ENCODE measurements at places on chromosomes 4 and X.
A peak's percentile ranks its signal among the peaks of the same experiment; 100 is the strongest.

DNA sequence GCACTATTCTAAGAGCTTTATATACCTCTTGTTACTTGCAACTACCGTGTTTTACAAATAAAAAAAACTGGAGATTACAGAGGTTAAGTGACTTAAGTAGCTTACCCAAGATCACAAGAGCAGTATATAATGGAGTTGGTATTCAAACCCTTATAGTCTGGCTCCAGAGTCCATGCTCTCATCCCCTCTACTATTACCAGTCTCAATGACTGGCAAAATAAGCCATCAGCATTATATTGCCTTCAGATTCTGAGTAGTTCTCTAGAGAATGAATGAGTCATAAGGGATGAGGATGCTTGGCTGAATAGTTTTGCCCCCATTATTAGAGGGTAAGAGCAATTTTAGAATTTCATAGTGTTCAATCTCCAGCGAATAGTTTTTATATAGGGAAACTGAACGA lies 170.1 kb upstream of the ATOH1 start:
- no peak for DNase-seq

DNA sequence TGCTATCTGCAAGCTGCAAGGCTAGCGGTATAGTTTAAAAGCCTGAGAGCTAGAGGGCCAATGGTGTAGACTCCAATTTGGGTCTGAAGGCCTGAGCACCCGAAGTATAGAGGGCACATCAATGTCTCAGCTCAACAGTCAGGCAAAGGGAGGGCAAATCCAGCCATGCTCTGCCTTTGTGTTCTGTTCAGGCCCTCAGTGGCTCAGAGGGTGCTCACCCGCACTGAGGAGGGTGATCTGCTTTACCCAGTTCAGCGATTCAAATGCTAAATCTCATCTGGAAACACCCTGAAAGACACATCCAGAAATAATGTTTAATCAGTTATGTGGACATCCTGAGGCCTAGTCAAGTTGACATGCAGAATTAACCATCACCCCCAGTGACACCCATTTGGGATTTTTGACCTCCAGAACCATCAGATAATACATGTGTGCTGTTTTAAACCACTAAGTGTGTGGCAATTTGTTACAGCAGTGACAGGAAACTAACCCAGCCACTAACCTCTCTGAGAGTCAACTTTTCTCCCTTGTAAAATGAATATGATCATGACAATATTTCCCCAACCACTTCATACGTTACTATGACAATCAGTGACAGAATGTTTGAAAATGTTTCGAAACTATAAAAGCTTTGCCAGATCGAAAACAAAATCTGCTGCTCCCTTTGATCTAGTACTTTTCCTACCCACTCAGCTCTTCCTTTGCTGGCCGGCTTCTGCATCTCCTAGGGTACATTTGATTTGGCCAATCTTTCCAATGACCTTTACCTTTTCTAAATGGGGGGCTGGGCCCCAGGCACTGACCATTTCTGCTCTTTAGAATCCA lies 8.4 kb upstream of the TBL1X start:
- DNase-seq = no peak

GRCh38 chr4:184940500-184940899 lies 77.8 kb upstream of the HELT start:
- no peak for DNase-seq

DNA sequence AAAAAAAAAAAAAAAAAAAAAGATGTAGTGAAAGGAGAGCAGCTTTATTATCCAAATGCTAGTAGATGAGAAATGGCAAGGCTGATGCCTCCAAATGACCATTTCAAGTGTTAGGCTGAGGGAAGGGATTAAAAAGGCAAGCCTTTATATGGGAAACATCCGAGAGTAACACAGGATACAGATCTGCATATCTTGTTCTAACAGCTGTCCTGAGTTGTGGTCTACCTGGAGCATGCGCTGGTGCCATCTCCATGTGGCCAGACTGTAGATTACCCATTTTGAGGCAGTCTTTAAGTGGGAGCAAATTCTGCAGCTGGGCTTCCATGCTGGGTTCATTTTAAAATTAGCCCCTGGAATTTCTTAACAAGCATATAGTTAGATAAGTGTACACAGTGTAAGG lies 26.0 kb upstream of the ELF2 start:
- DNase-seq = no peak

- no peak for DNase-seq
Measured at GRCh38 chr4:6802626-6803025, 20.1 kb downstream of the KIAA0232 start.

DNA sequence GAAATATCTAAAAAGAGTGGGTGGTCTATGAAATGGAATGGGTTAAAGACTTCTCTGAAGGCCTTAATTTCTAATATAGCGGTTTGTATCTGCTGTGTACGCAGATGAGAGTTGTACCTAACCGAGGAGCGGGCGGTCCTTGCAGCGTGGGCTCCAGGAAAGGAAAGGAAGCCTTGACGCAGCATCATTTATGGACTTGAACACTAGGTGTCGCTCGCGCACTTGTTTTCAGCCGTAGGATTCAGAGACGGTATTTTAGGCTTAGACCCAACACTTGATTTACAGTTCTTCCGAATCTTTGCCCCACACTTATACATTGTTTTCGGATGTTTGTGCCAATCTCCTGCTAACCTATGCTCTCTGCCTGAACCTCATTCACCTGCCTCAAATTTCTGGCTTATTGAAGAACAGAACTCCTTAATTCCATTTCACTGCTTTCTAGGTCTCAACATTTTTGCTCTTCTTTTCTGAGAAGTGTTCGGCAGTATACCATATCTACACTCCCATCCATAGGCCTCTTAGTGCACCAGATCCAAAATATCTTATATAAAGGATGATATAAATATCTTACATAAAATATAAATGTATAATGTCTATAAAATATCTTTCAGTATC lies 48.9 kb upstream of the AADAT start:
- peak; percentile 53 for DNase-seq

GRCh38 chr4:779555-779954 lies 46.4 kb downstream of the CPLX1 start:
- DNase-seq = no peak

DNA sequence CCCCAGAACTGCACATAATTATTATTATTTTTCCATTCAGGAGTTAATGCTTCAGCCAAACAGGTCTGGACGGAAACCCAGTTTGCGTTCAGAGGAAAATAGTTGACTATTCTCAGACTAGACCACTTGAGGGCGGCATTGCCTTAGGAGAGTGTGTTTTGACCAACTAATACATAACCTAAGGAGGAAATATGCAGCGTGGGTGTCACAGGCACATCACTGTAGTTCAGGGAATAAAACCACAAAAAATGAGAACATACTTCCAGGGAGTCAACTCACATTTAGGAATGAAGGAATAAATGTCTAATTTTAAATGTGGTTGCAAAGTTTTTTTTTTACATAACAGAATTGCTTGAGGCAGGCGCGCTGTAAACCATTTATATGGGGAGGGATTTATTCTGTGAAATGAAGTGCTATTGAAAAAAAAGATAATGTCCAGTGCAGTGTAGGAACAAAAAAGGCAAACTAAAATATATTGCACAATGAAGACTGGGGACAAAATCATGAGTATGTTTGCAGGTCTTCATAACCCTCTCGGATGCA lies 93.3 kb downstream of the SYNPO2 start:
- peak; percentile 49 for DNase-seq

GRCh38 chr4:15006416-15007024 lies 4.2 kb downstream of the CPEB2 start:
- peak; percentile 43 for DNase-seq

GRCh38 chr4:996997-997374 lies 3.8 kb upstream of the SLC26A1 start:
- no peak for DNase-seq

DNA sequence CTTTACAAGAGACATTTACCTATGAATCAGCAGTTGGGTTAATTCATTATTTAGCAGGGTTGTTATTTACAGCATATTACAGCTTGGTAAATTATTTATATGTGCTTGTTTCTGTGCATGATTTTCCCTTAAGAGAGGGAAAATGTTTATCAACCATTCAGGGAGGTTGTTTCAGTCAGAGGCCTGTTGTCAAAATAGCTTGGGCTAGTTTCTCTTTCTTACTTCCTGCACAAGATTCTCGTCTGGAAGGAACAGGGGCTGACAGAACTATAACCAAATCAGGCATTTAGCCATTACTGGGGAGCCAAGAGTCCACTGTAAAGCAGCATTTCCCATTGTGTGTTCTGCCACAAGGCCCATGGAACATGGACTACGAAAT lies 135.8 kb downstream of the HS6ST2 start:
- DNase-seq = no peak

- DNase-seq = no peak
Measured at GRCh38 chr4:73575660-73576059, 44.6 kb downstream of the RASSF6 start.

GRCh38 chr4:38233727-38234480 lies 273.7 kb downstream of the PTTG2 start:
- DNase-seq = no peak

- no peak for DNase-seq
Measured at GRCh38 chr4:78601013-78601412, 49.4 kb downstream of the ANXA3 start.

- no peak for DNase-seq
Measured at GRCh38 chrX:129549124-129549523, 9.1 kb downstream of the OCRL start.

GRCh38 chr4:161604516-161605300 lies 559.1 kb downstream of the FSTL5 start:
- DNase-seq = no peak

DNA sequence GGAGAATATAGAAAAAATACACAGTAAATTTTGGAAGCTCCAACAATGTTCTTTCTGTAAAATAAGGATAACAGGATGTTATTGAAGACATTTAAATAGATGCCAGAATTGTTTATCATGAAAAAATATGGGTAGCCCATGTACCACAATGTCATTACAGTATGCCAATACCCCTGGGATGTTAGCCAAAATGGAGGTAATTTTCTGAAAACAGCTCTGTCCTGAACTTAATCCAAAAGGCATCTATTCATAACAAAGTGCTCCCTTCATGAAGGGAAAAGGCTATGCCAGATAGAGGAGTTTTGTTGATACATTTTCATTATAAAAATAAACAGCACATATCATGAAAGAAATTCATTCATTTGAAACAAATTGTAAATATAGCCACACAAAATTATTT lies 1902.6 kb upstream of the AGA start:
- DNase-seq = no peak

DNA sequence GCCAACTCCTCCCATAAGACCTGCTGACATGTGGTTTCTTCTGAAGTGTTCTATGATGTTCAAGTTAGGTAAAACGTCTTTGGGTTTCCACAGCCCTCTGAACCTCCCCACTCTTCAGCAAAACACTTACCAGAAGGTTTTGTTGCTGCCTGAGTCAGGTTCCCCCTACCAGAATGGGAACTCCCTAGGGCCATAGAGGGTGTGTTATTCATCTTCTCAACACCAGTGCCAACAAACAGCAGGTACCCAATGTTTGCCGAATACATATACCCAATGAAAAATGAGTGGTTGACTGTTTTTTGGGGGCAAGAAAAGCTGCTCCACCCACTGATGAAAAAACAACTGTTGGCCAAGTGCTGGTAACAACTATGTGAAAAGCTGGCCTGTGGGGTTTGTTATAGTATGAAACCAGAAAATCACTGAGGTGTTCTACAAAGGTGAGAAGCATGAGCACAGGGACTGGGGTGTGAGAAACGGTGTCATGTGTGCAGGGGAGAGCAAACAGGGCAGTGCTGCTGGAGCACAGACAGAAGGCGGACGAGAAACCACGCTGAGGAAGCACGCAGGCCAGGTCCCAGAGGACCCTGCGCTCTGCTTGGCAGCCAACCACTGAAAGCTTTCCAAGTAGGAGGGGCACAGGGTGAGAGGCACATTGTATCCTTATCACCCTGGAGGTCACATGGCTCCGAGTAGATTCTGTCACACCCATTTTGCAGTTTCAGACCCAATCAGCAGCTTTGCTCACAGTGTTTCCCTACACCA lies 28.8 kb downstream of the ATP8A1 start:
- DNase-seq = no peak

DNA sequence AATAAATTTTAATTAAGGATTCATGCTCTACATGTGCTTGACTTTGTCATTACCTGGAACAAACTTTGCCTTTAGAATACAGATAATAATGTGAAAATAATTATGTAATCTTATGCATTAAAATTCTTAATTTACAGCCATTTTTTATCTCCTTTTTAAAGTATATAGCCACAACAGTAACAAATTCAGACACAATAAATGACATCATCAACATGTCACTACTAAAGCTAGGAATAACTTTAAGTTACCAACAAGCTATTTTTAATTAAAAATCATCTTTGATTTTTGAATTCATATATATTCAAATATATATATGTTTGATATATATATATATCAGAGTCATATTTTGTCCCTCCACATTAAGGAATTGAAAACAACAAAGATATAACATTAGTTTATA lies 107.7 kb downstream of the MAD2L1 start:
- DNase-seq = no peak

DNA sequence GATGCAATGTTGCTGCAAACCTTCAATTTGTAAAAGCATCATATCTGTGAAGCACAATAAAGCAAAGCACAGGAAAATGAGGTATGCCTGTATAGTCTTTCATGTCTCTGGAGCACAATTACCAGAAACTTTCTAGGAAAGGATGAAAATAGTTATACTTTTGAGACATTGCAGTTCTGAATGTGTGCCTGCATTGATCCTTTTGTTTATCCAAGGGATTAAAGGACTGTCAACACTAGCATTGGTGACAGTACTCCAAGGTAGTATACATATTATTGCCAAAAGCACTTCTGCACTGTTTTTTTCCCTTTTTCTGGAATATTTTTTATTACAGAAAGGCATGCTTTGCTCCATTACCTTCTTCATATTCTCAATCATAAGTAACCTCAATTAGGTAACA lies 476.0 kb downstream of the GABRG1 start:
- no peak for DNase-seq

GRCh38 chr4:124685851-124686250 lies 26.7 kb downstream of the ANKRD50 start:
- DNase-seq = no peak

- DNase-seq = no peak
Measured at GRCh38 chr4:70903291-70903603, 1.1 kb downstream of the MOB1B start.

- no peak for DNase-seq
Measured at GRCh38 chrX:147832707-147833348, 78.9 kb upstream of the FMR1 start.

GRCh38 chr4:163367651-163368050 lies 24.0 kb downstream of the NPY5R start:
- DNase-seq = no peak

DNA sequence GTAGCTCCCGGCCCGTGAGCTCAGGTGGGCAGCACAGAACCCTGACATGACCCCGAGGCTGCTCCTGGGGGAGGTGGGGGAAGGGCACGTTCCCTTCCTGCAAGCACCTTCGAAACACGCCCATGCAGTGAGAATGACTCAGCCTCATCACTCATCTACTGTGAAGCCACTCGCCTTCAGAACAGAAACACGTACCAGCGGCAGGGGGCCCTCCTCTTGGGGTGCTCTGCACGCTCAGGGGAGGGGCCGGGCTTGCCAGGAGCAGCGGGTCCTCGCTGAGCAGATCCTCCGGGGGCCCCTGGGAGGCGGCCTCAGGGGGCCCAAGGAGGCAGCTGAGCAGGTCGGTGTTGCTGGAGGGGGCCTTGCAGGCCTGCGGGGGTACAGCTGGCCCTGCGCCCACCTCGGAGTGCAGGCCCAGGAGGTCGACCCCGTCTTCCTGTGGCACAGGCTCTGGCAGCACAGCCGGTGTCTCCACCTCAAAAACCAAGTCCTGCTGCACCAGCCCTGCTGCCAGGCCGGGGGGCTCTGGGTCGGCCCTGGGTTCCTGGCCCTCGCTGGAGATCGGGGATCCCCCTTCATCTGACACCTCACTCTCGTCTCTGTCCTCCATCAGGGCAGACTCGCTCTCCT lies 40.9 kb upstream of the CPLX1 start:
- no peak for DNase-seq

GRCh38 chr4:147749811-147750321 lies 18.0 kb downstream of the ARHGAP10 start:
- peak; percentile 63 for DNase-seq

All from NCI-H1105 treated with DMSO at 0.1 percent for 48 hours (cell line).